WERI-Rb-1 (cell line): ENCODE measurements at places on chromosomes 7 and 10.

GRCh38 chr10:29751684-29752083, 116.9 kb upstream of the SVIL start:
- DNase-seq, result no peak

DNA sequence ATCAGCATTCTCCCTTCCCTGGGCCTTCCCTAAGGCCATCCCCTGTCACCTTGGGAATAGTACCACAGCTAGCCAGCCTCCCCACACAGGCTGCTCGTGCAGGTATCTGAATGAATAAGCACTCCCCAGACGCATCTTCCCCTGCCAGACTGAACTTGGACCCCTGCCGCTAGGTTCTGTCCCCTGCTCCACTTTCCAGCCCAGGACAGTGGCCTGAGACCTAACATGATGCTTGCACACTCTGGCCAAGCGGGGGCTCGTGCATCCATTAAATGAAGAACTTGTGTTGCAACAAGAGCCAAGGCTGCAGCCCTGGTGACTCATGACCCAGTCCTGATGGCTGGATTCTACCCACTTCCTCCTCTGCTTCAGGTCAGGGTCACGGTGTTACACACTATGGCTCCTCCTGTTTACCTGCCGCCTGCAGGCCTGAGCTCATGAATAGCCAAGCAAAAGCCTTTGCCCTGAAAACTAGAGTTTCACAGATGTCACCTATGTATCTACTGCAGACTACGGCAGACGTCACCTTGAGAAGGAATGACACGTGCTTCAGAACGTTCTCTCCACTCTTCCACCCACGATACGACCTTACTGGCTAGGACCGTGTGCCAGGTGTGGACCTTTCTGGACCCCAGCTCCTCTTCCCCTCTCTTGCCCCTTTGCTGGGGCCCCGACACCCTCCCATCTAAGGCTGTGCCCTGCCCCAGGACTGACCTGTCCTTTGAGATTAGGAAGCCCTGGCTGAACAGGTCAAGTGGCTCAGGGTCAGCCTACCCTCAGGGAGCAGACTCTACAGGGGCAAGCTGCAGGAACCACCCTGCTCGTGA, 6.5 kb downstream of the ASB13 start:
- DNase-seq, result no peak

DNA sequence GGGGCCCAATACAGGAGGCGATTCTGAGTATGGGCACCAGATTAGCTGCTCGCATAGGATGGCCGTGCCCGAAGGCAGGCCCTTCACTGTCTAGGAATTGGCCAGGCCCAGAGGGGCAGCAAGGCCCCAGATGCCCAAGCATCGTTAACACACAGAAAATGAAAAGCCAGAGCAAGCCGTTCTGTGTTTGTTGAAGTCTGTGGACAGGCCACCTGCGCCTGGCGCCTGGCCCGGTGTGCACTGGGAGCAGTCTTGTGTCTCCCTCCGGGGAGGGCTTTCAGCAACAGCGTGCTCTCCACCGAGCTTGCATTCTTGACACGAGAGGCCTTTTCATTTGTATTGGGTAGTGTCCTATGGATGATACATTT, 34.5 kb upstream of the TTYH3 start:
- DNase-seq, result no peak

DNA sequence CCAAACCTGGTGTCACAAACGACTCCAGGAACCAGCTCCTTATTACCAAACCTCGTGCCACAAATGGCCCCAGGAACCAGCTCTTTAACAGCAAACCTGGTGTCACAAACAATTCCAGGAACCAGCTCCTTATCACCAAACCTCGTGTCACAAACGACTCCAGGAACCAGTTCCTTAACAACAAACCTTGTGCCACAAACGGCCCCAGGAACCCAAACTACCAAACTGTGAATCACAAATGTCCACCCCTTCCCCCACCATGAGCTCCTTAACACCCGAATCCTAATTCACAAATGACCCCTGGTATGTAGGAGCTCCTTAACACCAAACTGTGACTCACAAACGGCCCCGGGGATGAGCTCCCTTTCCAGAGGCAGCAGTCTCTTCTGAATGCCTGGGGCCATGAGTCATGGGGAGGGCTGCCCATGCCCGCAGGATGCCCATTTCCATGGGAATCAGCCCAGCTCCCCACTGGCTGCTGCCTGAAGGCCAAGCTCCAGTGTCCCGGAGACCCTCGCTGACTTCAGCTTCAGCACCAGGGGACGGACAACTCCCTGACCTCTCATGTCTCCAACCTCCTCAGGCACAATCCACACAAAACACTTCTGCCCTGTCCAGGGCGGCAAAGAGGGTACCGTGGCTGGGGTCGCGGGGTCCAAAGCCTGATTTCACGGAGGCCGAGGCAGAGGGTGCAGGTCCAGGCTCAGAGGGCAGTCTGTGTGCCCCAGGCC, 213.1 kb downstream of the ELFN1 start:
- no peak for DNase-seq

DNA sequence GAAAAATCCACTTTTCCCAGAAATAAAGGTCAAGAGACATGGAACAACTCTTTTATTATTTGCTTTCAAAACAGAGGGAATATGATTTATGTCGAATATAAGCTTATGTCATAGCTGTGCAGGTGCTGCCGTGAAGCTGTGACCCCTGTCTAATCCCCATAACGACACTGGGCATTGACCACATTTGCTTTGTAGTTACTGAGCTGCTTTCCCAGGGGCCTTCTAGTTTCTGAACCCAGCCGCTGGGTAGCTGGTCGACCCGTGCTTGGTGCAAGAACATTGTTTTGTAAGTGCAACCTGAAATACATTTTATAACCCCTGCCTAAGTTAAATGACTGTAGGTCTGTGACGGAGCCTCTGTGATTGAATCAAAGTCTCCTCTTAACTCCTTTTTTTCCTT, 144.9 kb upstream of the HDAC9 start:
- DNase-seq, result no peak

GRCh38 chr10:52143338-52143737, 170.7 kb upstream of the DKK1 start:
- no peak for DNase-seq

- no peak for DNase-seq
Measured at GRCh38 chr7:17802056-17802455, 138.2 kb downstream of the SNX13 start.

DNA sequence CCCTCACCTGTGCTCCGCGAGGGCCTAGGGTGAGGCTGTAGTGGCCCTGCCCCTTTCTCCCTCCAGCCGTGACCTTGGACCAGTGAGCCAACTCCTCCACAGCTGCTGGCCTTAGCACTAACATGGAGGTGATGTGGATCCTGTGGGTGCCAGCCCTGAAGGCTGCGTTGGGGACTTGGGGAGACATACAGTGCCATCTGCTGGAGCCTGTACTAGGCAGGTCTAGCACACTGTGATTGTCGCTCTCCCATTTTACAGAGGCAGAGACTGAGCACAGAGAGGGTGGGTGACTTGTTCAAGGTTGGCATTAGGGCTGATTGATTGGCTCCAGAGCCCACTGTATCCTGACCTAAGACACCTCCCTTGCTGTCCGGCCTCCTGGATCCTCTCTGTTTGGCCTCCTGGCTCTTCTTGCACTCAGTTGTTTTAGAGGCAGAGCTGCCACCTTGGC, 37.6 kb downstream of the PRF1 start:
- no peak for DNase-seq

- no peak for DNase-seq
Measured at GRCh38 chr7:82211333-82211732, 232.2 kb downstream of the CACNA2D1 start.

DNA sequence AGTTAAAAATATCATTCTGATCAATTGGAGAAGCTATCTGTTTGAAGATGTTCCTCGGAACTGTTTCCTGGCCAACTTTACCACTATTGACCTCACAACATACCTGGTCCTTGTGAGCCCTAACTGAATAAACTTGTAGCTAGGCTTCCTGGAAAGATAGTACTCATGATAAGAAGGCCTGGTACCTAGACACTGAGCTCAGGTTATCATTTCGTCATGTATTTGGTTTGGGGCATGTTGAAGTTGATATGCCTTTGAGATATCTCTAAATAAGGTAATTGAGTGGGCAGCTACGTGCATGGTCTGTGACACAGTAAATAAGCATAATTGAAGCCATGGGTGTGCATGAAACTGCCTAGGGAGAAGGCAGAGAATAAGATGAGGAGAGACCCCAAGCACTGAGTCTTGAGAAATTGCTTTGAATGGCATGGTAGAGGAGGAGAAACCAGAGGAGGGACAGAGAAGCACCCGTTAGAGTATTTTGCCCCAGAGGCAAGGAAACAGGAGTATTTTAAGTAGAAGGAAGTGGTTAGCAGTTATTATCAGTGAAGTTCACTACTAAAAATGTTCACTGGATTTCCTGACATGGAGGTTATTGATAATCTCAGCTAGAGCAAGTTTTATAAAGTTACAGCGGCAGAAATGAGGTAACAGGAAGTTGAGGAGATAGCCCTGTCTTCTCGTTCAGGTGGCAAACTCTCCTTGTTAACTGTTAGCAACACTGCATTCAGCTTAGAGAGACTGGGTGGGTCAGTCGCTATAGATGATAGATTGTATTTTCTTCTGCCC, 55.6 kb downstream of the CC2D2B start:
- no peak for DNase-seq
